ENCODE measurements at places on chromosomes 12 and 14.

DNA sequence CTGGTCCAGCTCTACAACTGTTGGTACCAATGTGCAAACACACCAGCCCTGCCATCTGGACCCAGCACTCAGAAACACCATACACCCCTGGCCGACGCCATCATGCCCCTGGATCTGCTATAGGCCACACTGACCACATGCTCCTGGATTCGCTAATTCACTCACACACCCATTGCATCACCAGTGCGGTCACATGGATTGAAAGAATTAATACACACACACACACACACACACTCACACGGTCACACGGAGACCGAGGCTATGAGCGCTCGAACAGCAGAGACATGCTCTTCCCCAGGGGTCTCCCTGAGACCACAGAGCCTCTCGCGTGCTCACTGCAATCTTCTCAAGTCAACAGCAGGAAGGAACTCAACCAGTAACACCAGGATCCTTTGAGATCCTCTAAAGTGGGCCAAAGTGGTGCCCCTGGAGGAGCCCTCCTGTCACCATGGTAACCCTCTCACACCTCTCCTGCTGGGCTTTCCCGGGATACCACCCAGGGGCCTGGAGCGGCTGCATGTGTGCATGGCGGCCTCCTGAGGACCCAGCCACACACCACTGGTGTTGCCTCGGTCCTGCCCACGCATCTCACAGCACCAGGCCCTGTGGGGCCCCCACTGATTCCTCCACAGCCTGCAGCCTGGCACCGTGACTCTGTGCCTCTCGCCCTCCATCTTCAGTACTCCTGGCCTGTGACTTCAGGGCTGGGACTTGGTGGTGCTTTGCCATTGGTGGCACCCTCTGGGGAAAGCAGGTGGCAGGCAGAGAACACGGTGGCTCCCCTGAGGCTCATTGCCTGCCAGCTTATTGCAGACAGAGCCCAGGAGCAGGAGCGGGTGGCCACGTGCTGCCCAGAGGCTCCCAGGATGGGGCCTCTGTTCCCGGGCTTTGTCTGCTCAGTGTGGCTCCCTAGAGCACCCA is 15.1 kb downstream of the LRTM2 start:
- DNase-seq = no peak

DNA sequence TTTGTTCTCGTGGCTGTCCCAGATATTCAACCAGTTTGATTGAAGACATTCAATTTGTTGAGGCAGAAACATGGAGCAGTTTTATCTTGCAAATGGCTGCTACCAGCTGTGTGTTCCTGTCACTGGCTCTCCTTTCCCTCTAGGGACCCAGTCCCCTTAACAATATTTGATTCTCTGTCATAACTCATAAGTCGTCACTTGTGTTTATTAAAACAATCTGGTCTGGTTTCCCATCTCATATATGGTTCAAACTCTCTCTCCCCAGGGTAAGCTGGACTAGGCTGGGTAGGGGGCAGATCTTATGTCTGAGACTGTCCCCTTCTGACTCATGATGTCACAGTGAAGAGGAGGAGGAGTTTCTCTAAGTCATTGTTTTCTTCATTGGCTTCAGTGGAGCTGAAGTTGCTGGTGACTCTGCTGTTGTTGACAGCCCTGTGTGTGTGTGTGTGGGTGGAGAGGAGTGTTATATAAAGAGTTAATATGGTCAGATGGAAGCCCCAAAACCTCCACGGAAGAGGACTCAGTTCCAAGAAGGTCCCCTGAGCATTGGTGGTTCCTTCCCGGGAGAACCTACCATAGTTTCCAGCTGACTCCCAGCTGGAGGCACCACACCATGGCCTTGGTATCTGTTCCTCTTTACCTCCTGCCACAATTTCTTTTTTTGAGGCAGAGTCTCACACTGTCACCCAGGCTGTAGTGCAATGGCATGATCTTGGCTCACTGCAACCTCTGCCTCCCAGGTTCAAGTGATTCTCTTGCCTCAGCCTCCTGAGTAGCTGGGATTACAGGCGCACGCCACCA is 16.1 kb upstream of the GNG2 start:
- DNase-seq = no peak

DNA sequence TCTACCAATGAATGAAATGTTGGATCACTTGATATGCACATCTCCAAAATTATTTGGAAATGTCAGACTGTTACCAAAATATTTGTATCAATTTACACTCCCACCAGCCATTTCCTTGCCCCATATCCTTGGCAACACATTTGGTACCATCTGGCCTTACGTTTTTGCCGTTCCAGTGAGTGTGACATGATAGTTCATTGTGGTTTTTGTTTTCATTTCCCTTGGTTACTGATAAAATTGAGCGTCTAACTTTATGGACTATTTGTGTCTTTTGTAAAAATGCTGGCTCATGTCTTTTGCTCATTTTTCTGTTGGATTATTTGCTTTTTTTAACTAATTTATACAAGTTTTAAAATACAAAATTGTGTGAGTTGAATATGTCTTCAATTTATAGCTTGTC is 11.0 kb downstream of the KLHDC1 start:
- DNase-seq = peak; percentile 92

DNA sequence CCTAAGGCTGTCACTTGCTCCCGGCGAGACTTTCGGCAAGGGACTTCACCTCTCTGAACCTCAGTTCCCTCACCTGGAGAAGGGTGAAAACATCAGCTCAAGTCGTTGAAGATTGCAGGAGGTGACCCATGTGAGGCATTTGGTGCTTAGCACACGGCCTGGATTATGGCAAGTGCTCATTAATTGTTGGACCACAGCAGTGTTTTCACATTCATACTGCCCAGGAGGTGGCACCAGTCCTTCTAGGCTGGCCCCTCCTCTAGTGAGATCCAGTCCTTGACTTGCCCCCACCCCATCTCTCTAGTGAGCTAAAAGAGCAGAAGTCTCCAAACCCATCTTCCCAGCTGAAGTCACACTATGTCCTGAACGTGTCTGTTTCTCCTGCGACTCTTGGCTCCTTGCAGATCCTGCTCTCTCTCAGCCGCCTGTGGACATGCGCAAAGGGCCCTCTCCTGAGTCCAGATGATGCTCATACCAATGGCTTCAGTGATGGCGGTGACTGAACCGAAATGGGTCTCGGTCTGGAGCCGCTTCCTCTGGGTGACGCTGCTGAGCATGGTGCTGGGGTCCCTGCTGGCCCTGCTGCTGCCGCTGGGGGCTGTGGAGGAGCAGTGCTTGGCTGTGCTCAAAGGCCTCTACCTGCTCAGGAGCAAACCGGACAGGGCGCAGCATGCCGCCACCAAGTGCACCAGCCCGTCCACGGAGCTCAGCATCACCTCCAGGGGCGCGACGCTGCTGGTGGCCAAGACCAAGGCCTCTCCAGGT is 1.6 kb downstream of the FICD start:
- DNase-seq = peak; percentile 29

- peak; percentile 47 for DNase-seq
These were observed 1.0 kb downstream of the HIP1R start for GRCh38 chr12:122836027-122836921.
